ENCODE measurements at places on chromosomes 12 and 14.

DNA sequence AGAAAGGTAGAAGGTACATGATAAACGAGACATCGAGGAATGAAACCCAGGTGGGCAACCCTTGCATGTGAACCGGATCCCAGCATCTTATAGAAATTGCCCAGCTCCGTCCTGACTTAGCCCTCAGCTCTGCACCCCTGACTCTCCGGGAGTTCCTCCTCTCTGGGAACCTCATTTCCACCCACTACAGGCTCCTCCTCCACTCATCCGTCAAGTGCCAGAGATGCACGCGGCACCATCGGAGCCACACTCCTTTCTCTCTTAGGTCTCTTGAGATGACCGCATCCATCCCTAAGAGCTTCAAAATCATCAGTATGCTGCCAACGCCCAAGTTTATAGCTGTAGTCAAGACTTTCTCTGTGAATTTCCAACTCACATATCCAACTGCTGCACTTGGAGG, 84.7 kb downstream of the TTC7B start:
- no peak for DNase-seq

DNA sequence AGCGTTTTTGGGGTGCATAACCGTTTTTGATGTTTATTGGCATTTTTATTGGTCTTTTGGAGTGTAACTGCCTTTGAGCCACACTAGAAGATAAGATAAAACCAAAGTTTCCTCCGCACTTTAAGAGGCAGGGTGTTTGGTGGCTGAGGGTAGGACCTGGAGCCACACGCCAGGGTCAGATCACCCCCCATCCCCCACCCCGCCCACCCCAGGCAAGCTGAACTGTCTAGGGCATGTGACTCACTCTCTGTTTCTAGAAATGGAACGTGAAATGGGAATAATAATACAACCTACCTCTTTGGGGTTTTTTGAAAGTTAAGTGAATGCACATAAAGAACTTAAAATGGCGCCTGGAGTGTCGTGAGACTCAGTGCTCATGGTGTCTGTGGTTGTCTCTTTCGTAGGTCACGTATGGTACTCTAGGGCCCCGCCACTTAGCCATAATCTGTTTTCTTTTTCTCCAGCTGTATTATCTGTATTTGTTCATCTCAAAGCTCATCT, 56.0 kb downstream of the PPP2R5C start:
- no peak for DNase-seq

- DNase-seq = no peak
Measured at GRCh38 chr12:88448337-88448915, 131.8 kb downstream of the KITLG start.

DNA sequence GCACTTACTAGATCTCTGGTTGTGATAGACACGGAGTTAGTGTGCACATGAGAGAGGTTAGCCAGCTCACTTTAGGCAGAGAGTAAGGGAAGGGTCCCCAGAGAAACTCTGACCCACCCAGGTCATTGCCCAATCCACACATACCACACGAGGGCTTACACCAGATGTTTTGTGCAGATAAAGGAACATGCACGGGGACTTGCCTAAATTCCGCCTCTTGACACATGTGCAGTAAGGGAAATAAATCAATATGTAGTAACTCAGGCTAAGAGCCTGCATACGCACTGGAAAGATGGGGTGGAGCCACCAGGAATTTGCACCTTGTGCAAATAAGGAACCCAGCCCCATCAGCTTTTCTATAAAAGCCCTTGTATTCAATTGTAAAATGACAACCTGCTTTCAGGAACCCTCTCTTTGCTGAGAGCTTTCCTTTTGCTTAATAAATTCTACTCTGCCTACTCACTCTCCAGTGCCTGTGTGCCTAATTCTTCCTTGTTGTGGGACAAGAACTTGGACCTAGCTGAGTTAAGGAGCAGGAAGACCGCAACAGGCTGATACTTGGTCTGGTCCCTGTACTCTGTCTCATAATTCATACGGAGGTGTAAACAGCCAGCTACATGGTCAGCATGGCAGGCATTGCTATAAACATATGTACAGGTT, 120.2 kb downstream of the EMP1 start:
- DNase-seq = no peak

- no peak for DNase-seq
Measured at GRCh38 chr14:101963052-101963451, 1.3 kb upstream of the DYNC1H1 start.

GRCh38 chr14:94237983-94238382, 55.1 kb downstream of the SERPINA10 start:
- no peak for DNase-seq

DNA sequence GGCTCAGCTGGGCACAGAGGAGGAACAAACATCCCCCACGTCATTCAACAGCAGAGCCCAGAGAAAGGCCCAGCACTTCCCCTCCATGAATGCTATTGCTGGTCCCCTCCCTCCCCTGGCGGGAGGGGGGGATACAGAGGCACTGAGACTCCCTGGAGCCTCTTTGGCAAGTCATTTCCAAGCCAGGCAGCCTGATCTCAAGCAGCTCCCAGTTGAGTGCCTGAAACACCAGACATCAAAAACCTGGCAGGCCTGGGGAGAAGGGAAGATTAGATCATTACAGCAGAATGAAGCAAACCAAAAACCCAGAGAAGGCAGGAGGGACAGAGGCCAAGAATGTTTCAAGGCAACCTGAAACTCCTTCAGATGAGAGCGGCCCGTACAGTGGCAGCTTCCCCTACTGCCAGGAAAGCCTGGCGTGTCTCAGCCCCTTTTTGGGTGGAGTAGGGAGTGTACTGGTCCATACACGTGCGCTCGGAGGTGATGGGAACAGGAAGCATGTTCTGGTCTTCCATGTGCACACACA, 92.1 kb downstream of the LRRC74A start:
- peak; percentile 38 for DNase-seq

- no peak for DNase-seq
Measured at GRCh38 chr12:86826051-86826450, 569.9 kb upstream of the MGAT4C start.

- no peak for DNase-seq
Measured at GRCh38 chr12:75563351-75563750, 51.9 kb upstream of the KRR1 start.

GRCh38 chr12:122130150-122130549, 43.9 kb downstream of the IL31 start:
- no peak for DNase-seq

DNA sequence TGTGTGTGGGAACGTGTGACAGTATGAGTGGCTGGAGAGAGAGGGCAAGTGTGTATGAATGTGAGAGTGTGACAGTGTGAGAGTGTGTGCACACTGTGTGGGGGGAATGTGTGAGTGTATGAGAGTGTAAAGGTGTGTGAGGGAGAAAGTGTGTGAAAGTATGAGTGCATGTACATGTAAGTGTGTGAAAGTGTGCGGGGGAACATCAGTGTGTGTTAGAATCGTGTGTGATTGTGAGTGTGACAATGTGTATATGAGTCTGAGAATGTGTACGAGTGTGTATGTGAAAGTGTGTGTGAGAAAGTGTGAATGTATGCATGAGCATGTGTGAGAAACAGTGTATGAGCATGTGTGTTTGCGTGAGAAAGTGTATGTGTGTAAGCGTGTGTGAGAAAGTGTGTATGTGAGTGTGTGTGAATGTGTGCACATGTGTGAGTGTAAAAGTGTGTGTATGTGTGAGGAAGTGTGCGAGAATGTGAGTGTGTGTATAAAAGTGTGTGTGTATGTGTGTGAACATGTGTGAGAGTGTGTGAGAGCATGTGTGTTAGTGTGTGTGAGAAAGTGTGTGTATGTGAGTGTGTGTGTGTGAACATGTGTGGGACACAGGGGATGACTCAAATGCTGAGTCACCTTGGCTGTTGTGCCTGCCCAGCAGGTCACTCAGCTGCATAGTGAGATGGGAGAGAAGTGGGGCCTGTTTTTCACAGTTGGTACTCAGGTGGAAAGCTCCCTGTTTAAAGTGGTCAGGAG, 220.5 kb upstream of the TBX3 start:
- peak; percentile 11 for DNase-seq

DNA sequence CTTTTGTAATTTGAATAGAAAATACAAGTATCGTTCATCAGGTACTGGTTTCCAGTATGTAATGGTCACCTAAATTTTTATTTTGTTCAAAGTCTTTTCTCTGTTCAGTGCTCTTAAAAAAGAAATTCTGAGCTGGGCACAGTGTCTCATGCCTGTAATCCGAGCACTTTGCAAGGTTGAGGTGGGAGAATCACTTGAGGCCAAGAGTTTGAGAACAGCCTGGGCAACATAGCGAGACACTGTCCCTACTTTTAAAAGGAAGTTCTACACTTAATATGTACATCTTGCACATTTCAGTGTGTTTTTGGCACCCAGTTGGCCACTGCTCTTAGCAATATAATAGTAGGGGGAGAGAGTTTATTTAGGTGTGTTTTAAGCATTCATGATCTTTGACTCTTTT, 27.9 kb downstream of the PCNX1 start:
- DNase-seq = no peak
